ENCODE measurements at places on chromosomes 12 and 14.

- no peak for DNase-seq
These were observed 3.0 kb upstream of the TESC start for GRCh38 chr12:117101953-117102799.

GRCh38 chr14:34087571-34087970 is 136.7 kb upstream of the EGLN3 start:
- DNase-seq, result no peak

- no peak for DNase-seq
These were observed 28.2 kb downstream of the DAD1 start for GRCh38 chr14:22560662-22561365.

DNA sequence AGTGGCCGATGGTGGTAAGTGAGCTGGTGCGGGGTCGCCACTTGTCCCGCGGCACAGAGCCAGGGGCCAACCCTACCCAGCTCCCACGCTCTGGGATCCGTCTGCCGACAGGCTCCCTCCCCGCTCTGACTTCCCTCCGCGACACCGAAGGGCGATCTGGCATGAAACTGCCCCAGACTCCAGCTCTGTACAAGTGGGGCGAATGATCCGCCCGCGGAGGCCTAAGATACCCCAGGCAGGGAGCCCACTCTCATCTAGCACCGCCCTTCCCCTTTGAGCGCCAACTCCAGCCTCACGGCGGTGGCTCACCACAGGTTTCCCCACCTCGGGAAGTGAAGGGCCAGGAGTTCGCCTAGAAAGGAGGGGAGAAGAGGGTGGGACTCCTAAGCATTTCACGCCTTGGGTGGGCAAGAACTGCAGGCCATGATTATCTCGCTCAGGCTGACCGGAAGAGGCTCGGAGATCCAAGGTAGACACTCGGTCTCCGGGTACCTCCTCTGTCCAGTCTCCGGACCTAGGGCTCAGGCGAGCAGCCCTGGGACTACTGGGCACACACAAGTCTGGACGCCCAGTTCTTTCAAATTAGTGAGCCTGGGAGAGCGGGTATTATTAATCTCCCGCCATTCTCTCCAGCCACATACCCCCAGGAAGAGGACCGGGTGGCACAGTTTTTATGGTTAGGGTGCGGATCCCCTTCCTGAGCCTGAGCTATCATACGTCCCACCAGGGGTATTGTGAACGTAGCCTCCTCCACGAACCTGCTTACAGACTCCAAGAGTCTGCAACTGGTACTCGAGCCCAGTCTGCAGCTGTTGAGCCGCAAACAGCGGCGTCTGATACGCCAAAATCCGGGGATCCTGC is 849 bp downstream of the WNT1 start:
- no peak for DNase-seq

- DNase-seq, result no peak
These were observed 31.7 kb upstream of the DYNC1H1 start for GRCh38 chr14:101932673-101933072.

DNA sequence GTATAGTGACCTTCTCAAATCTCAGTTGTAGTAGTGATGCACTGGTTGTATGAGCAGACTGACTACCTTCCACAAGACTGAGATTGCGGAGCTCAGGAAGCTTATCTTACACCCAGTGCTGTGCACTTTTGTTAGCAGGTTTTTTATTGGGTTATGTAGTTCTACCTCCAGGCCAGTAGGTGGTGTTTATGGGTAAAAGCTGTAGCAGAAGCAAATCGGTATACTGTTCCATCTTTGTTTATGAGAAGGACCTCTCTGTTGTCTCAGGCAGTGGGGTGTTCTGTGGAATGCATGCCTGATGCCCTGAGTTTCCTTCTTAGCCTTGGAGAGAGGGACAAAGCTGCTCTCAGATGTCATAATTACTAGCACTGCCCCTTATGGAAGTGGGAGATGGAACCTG is 217.8 kb downstream of the LRFN5 start:
- DNase-seq, result no peak

DNA sequence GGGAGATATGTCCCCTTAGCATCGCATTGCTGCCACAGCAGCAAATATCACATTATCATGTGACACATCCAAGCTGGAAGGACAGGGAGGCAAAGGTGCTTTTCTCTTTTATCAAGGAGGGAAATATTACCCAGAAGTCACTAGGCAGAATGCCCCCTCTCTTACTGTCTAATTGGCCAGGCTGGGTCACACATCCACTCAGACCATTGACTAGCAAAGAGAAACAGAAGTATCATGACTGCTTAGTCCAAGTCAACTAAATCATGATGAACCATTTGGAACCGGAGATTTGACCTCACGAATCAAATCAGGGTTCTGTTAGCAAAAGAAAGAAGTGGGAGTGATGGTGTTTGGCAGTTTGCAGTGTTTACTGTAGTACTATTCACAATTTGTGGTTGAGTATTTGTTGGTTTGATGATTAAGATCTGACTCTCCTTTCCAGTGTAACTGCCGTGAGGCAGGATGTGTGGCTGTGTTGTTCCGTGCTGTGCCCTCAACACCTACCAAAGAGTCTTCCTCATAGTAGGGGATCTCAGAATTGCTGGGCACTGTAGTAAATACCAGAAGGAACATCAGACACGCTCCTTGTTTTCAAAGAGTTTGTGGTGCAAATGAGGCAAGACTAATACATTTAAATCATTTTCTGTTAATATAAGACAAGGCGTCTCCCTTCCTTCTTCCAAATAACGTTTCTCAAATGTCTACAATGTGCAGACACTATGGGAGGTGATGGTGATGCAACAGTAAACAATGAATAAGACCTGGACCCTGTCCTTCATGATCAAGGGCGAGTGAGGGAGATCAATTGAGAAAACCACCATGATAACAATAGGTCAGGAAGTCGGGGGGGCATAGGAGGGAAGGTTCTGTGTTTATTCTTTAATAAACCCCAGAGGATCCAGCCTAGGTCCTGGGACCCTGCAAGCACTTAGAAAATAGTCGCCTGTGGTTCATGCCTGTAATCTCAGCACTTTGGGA is 194.4 kb upstream of the CRY1 start:
- no peak for DNase-seq

- no peak for DNase-seq
These were observed 596 bp upstream of the BICD1 start for GRCh38 chr12:32105986-32106516.

DNA sequence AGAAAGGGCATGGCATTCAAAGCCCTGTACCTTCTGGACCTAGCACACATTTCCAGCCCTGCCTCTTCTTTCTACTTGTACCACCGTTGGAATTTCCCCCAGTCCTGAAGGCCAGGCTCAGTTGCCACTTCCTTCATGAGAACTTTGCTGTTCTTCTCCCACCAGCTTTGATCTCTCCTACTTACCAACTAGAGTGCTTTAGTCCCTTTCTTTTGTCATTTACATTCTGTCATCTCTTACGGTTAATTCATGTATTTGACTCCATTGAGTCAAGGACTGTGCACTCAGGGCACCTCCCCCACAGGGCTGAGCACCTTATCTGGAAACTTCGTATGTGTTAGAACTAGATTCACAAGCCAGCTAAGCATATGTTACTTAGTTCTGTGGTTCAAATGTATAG is 26.3 kb downstream of the BICDL1 start:
- DNase-seq, result no peak

Measured in NCI-H1436 treated with DMSO at 0.1 percent for 48 hours (cell line).